ENCODE measurements at places on chromosomes 13 and 19.

DNA sequence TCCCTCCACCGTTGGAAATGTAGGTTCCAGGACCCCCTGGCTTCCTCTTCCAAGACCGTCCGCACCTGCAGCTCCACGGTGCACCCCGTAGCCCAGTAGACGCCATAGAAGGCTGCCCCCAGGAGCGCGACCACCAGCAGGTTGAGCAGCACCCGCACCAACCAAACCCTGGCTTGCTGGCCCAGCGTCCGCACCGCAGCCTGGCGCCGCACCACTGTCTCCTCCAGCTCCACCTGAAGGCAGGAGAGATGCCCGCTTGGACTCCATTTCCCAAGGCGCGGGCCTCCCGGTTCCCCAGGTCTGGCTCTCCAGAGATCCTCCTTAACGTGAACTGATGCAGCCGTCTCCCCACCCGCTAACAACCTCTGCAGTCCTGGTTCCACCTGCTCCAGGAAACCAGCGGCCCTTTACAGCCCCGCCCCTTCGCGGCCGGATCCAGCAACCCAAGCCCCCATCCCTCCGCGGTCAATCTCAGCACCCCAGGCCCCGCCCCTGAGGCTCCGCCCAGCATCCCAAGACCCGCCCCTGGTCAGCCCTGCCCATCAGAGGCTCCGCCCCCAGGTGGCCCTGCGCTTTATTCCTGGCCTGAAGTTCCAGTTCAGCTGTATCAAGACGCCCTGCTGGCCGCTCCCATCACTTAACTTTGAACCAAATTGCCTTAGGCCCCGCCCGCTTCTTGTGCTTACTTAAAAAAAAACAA lies 5.0 kb upstream of the LENG1 start:
- DNase-seq, result no peak

DNA sequence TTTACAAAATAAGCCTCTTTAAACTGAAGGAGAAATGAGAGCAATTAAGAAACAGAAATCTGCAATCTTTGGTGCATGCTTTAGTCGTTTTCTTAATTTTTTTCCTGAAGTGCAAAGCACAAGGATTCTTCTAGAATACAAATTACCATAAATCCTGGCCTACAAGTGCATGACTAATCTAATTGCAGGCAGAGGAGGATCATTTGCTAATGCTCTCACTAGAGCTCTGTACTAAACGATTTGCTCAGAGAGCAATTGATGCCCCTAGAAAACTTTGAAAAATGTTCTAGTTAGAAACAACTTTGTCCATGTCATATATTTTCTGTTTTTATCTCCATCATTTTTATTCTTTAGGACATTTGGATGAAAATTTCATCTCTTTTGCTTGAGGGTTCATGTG lies 193.2 kb downstream of the POU4F1 start:
- DNase-seq, result no peak

GRCh38 chr19:12995596-12996405 lies 526 bp downstream of the NFIX start:
- DNase-seq, result no peak

- DNase-seq, result no peak
These were observed 68.7 kb downstream of the ZAR1L start for GRCh38 chr13:32246468-32246867.

- DNase-seq, result no peak
These were observed 16.1 kb upstream of the AKAP11 start for GRCh38 chr13:42255886-42256285.

DNA sequence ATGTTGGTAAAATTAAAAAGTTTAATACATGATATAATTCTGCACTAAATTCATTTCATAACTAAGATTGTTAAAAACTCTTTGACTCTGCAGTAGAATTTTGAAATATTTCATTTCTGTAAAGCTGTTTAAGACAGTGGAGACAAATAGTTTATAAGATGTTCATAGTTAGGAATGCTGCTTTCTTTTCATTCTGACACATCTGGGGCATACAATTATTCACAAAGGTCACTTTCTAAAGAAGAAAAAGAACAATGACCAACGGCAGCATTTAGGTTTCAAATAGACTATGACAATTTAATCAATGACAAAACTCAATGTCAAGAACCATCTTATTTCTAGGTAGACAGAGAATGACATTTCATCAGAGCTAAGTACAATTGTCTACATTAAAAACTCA lies 1422.1 kb downstream of the PCDH9 start:
- no peak for DNase-seq

DNA sequence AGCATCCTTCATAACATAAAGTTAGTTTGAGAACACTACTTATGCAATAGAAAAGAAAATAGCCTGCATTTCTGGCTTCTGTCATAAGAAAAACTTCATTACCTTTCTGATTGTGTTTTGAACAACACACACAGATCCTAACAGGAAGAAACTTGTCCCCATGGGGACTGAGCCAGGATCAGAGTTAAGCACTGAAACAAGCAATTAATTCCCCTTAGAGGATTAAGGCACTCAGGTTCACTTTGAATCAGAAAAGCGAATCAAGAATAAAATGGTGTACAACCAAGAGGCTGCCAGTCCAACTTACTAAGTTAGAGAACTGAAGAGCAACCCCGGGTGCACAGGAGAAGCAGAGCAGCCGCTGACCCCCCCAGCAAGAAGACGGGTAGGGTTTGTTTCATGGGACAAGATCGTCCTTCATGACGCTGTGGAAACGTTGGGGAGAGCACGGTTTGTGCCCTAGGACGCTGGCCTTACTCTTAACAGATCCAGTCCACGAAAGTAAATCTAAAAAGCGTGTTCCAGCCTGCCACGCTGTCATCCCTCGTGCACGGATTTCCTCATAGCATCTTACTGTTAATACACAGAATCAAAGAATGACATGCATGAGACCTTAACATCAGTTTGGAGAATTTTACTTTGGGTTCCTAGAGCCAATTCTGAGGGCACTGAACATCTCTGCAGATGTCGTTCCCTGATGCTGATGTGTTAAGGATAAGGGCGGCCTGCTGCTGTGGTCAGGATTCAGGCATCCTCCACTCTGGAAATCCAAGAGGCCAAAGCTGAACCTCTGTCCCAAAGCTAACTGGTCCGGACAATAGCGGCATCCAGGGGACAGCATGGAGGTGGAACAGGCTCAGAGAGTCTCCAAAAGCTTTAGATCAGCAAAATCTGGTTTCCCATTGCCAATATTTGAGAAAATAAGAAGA lies 46.4 kb downstream of the GGACT start:
- no peak for DNase-seq

DNA sequence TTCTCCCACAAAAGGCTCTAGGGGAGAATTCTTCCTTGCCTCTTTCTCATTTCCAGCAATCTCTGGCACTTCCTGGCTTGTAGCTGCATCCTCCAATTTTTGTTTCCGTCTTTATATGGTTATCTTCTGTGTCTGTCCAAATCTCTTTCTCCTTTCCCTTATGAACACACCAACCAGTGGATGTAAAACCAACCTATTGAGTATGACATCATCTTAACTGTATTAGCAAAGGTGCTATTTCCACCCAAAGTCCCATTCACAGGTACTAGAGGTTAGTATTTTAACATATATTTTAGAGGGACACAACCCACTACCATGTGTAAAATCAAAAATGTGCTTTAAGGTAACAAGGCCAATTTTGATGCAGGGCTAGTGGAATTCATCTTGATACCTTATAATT lies 129.0 kb downstream of the RAP2A start:
- no peak for DNase-seq

- DNase-seq, result no peak
These were observed 911.5 kb downstream of the UQCRFS1 start for GRCh38 chr19:28301463-28301862.

DNA sequence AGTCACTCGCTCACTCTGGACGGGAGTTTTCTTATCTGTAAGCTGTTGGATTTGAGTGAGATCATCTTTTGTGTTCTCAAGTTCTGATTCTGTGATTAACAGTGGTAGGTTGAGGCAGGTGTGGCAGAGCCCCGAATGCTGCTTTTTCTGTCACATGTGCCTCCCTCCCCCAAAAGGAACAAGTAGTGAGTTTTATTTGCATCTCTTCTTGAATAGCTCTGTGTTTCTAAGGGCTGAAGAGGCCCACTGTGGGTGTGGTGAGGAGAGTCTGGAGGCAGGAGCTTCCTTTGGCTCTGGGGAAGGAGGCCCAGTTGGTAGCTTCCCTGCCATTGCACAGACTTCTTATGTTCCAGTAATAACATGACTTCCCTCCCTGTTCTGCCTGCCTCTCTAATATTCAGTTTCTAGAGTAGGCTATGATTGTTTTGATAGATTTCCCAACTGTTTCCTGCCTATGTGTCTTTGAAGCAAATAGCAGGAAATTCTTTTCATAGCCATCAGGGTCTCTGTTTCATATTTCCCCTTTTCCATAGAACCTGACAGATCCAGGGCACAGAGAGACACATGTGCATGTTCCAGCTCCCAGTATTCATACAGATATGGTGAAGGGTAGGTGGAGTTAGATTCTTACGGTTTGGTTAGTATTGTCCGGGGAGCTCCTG lies 23.9 kb upstream of the CXCL17 start:
- no peak for DNase-seq

DNA sequence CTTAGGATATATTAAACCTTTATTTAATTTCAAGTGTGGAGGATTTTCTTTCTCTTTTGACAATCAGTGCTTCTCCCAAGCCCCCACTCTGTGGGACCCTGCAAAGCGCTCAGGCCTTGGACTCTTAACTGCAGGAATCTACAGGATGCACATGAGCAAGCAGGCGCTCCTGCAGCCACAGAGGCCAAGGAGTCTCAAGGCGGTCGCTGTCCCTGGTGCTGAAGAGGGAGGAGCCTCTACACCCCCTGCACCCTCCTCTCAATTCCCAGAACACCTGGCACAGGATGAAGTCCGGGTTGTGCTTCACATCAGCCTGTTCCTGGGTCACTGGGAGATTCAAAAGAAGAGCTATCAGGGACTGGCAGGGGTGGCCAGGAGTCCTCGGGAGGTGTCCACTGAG lies 13.5 kb downstream of the OR10H4 start:
- no peak for DNase-seq

DNA sequence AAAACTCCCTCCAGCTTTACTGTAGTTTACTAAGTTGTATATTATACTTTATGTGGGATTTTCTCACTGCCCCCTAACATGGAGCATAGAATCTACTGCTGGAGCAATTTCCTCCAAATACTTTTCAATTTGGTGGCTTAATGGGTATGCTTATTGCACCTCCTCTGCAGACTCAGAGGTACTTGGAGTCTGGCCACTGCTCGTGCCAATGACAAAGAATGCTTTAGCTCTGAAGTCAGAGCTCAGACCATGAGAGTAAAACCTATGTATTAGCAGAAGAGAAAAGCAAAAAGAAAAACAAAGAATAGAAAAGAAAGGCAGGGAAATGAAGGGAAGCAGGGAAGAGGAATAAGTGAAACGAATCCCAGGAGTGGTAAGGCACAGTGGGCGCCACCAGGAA lies 71.9 kb downstream of the SUCLA2 start:
- no peak for DNase-seq

DNA sequence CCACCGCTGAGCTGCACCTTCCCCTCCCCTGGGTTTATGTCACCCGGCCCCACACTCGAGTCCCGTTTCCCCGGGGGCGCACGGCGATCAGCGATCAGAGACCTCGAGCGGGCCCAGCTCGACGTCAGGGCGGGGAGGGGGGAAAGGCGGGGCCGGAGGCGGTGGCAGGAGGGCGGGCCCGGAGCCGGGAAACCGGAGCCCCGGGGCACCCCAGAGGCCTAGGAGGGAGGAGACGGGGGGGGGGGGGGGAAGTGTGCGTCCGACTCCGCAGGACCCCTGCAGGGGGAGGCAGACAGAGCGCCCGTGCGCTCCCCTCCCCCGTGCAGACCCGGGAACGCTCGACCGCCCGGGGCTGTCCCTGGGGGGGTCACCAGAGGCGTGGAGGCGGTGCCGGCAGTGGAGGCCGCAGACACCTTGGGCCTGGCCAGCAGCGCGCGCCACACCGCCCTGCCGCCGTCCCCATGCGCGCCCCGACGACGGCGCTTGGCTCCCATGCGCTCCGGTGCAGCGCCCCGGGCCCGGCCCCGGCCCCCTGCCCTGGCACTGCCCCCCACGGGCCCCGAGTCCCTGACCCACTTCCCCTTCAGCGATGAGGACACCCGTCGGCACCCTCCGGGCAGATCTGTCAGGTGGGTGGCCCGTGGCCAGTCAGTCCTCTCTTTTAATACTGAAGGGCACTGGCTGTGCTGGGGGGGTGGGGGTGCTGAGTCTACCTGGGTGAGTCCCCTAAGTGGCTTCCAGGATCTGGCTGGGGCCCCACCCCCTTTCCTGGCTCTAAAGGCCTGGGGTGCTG lies 11.8 kb downstream of the PDE4A start:
- peak; percentile 58 for DNase-seq

GRCh38 chr13:42615691-42616090 lies 41.7 kb downstream of the TNFSF11 start:
- no peak for DNase-seq

DNA sequence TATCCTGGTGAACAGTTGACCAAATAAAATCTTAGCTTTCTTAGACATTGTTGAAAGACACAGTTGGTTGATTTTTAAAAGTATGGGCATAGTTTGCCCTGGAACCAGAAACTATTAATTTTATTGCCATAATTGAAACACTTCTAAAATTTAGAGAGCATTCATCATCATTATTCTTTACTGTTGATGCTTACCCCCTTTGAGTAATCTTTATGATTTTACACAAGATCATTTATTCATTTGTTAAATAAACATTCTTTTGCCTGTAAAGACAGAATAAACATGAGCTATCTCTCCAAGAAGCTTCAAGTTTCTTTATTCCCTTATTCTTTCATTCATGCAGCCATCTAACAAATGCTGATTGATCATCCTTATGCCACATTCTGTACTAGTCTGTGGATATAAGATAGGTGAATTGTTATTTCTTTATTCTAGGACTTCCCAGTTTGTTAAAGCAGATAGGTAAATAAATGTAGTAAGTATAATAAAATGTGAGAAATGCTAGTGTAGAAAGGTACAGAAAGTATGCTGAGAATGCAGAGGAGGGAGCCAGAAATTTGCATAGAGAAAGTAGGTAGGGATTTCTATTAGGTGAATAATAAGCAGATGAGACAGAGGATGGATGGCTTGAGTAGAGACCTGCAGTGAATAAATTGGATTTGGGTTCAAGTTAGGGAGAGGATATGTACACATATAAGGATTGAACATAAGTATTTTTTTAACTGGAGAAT lies 8.2 kb downstream of the SERTM1 start:
- DNase-seq, result no peak

DNA sequence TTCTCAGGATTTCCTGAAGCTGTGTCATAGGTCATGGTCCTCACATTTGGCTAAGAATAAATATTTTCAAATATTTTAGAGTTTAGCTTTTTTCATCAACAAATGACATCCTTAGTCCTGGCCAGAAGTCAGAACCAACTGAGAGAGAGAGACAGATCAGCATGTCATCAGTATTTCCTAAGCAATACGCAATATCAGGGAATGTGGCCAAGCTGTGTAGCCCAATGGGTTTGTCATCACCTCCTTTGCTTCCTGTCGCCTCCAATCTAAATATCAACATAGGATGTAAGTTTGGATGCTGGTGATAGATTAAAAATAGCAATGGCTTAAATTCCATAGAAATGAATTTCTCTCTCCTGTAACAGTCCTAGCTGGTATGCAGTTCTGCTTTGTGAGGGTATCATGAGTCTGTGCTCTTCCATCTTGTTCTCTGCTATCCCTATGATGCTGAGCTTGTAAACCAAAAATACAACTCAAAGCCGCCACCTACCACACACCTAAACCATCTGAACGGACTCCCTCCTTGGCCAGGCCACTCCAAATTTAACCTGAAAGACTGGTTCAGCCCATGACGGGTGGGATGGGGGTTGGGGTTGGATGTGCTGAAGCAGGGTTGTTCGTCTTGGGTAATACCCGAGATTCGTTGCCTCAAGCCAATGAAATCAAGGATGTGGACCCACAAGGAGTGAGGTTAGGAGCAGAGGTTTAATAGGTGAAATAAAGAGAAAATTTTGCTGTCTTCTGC lies 10.0 kb upstream of the IGSF23 start:
- no peak for DNase-seq
